ENCODE measurements at places on chromosomes 6 and 20.

DNA sequence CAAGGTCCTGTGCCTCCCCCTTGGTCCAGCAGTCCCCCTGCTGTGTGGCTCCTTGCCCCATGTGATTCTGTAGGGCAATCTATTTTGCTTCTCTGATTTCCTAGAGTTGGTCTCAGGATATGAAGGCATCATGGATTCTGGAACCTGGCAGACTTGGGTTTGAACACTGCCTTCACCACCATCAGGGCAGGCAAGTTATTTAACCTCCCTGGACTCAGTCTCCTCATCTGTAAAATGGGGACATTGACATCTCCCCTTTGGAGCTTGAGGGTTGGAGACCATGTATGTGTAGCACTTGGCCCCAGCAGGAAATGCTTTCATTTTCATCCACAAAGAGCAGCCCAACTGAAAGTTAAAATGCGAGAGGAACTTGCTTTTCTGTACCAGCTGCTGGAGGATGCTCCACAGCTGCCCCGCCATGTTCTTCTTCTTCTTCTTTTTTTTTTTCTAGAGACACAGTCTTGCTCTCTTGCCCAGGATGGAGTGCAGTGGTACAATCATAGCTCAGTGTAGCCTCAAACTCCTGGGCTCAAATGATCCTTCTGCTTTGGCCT is 6.7 kb downstream of the TOX2 start:
- no peak for DNase-seq

- no peak for DNase-seq
These were observed 16.3 kb downstream of the TRAF3IP2 start for GRCh38 chr6:111589366-111589765.

- no peak for DNase-seq
These were observed 67.2 kb upstream of the RNF146 start for GRCh38 chr6:127199470-127199869.

- no peak for DNase-seq
These were observed 617.0 kb upstream of the ARID1B start for GRCh38 chr6:156160007-156160794.

GRCh38 chr6:28940294-28940857 is 16.6 kb upstream of the TRIM27 start:
- DNase-seq = no peak

GRCh38 chr6:153373869-153374268 is 242.8 kb upstream of the RGS17 start:
- DNase-seq = no peak

DNA sequence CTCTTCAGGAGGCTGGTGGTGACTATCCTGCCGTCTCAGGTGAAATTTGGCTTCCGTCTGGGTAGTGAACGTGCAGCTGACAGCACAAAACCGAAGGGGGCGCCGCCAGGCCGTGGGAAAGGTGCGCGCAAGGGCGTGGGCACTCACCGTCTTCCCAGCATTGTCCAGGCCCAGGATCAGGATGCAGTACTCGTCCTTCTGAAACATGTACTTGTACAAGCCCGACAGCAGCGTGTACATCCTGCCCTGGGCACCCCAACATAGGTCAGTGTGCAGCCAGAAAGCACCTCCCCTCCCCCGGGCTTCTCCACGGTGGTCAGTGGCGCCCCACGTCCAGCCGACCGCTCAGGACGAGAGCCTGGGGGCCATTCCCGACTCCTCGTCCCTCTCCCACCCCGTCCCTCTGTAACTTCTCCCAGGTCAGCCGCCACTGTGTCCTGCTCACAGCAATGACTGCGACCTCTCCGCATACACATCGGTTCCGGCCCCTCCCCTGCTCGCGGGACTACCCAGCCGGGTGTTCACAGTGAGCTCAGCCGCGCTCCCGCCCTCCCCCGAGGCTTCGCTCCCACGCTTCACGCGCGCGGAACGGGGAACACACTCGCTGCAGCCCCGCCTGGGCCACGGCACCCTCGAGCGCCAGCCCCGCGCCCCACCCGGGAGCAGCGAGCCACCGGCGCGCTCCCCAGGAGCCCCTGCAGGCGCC is 771 bp downstream of the ARFRP1 start:
- DNase-seq = peak; percentile 67

GRCh38 chr6:109139109-109139508 is 43.8 kb downstream of the CEP57L1 start:
- DNase-seq = no peak
